T follicular helper cell (primary cell): ENCODE measurements at places on chromosomes 2 and 18.

GRCh38 chr2:204060841-204061240, 124.3 kb downstream of the ICOS start:
- DNase-seq, result no peak

DNA sequence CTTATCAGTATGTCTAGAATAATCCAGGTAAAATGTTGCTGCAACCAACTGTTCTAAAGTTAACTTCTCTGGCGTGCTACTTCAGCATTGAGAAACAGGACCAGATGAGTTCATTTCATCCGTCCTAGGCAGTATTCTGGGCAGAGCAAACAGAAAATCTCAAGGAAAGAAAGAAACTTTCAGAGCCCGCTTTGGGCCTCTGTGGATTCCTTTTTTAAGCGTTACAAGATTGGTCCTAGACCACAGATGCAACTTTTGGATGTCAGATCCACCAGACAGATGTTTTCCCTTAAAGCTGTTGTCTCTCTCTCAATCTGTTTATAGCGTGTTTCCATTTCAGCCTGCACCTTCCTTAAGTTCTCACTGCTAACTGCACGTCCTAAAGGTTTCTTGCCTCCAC, 75.0 kb downstream of the BCL2 start:
- DNase-seq, result no peak

GRCh38 chr2:105488285-105488684, 89.4 kb upstream of the FHL2 start:
- no peak for DNase-seq

DNA sequence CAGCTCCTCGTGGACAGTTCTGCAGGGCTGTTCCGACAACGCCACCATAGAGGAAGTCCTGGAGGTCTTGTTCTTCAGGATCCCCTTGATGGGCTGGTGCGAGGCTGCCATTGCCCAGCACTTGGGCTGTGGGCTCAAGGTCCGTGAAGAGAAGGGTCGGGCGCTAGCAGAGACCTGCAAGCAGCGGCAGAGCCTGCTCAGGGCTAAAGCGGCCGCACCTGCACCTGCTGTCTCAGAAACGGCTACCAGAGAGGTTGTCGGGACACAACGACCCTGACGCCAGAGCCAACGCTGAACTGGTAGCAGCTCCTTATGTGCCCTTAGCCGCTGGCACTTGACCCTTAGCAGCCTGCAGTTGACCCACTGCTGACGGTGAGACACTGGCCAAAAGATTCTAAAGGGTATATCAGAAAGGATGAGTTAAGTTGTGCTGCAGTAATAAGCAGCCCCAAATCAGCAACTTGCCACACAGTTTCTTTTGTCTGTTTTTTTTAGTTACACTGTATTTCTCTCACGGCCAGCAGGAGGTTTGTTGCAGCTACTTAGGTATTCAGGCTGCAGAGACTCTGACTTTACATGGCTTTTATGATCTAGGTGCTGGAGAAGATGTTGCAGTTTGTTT, 55.5 kb upstream of the ST6GAL2 start:
- DNase-seq, result no peak

DNA sequence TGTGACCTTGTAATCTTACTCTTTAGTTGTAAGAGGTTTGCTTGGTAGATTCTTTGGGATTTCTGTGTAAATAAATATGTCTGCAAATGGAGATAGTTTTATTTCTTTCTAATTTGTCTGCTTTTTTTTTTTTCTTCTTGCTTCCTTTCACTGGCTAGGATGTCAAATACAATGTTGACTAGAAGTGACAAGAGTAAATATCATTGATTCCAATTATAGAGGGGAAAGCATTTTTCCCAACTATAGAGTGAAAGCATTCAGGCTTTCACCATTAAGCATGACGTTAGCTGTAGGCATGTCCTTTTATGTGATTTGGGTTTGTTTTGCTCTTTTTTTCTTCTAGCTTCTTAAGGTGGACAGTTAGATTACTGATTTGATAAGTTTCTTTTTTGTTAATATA, 191.5 kb downstream of the MCFD2 start:
- DNase-seq, result no peak

- DNase-seq, result no peak
Measured at GRCh38 chr2:226611196-226611943, 188.2 kb downstream of the IRS1 start.

GRCh38 chr18:61703508-61703907, 189.3 kb downstream of the RNF152 start:
- no peak for DNase-seq

GRCh38 chr2:177682006-177682405, 289.4 kb downstream of the AGPS start:
- DNase-seq, result no peak

DNA sequence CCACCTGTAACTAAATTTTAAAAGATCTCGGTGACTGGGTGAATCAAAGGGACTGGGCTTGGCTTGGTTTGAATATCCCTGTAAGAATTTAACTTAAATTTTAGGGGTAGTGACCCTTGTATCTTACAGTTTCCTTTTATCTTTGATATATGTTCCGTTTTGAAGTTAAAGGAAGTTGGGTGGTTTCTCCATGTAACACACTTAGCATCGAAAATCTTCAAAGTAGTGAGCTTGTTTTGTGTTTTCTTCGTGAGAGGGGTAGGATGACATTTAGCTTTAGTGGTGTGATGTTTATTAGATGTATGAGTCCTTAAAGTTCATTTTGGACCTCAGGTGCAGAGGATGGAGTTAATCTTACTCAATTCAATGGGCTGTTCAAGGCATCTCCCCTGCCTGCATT, 1.6 kb downstream of the WDR7 start:
- no peak for DNase-seq

- no peak for DNase-seq
Measured at GRCh38 chr18:49609256-49610021, 47.6 kb downstream of the LIPG start.

DNA sequence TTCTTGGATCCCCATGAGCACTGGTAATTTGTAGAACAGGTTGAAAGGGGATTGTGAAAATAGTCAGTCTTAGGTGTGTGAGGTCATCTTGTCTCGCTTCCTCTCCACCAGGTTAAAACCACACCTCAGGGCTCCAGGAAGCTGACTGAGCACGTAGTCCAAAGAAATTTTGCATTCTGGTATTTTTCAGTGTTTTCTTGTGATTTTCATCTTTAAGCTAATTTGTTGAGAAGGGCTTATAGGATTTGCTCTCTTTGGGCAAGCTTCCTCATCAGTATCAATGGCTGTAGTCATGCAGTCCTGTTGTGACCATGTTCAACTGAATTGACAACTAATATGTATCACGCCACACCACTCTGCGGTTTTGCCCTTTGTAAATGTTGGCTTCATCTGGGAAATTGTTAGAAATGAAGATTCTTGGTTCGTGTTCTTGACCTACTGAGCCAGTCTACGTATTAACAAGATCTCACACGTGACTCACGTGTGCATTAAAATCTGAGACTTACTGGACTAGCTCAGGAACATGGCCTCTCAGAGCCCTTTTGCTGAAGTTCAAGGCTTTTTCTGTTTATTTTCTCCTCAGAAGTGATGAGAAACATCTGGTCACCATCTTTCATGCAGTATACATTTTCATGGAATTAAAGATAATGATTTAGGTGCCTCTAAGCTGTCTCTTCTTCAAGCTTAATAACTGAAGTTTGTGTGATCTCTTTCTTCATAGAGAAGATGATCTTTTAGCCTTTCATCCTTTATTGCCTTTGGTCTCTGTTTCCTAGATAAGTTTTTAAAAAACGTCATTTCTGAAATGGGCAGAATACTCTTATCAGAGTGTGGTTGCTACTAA, 32.8 kb downstream of the FMNL2 start:
- no peak for DNase-seq

GRCh38 chr2:120079647-120080046, 66.8 kb downstream of the EPB41L5 start:
- no peak for DNase-seq

DNA sequence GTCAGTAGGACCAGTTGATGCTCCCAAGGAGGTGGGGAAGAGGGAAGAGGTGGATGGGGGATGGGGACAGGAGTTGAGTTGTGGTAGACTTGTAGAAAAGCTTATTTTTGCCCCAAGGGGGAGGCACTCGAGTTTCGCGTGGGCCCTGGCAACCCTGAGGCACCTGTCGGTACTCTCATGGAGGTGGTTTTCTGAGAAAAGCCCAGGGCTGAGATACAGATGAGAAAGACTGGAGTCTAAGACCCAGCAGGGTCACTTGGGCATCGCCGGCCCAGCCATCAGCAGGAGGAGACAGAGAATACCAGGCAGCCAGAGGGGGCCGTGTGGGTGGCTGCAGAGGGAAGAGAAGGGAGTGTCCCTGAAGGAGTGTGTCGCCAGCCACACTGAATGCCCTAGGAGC, 57.7 kb upstream of the HPCAL1 start:
- DNase-seq, result no peak

DNA sequence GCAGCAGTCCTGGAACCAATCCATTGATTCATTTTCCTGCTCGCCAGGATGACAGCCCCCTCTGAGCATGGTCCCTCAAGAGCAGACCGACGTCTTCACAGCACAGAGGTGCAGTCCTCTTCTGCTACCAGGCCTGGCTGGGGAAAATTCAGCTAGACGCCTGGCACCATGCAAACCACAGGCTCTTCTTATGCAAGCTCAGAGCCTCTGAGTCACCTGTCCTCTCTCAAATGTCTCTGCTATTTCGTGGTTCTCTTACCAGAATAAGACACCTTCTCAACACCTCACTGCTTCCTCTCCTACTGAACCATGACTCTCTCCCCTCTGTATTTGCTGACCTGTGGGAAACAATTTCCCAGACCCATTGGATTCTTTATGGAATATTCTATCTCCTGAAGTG, 79.8 kb upstream of the CYRIA start:
- no peak for DNase-seq

DNA sequence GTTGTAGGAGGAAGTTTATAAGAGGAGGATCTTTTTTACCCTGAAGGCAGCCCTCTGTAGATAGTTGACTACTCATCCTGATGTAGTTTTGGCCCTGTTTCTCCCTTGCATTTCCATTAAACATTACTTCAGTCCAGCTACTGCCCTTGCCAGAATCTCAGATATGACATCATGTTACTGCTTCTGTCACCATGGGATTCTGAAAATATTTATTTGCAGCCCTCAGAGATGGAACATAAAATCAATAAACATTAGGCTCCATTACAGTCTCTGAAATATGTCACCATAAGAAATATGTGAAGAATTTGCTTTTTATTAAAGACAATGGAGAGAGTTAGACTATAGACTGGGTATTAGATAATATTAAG, 68.7 kb upstream of the STK39 start:
- no peak for DNase-seq

DNA sequence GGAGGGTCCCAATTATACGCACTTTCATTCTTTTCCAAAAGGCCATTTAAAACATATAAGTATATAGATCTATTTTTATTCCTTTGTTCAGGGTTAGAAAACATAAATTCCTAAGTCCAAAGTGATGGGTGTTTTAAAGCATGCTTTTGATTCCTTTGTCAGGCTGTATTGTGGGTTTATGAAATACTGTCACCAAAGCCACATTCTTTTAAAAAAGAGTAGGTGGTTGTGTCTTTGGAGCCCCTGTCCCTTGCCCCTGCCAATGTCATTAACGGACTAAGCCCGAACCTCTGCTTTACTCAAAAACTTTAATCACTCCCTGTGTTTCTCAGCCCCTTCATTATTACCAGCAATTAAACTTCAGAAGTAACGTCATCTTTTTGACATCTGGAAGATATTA, 104.9 kb upstream of the APCDD1 start:
- no peak for DNase-seq

- no peak for DNase-seq
Measured at GRCh38 chr2:151374436-151374835, 17.0 kb downstream of the TNFAIP6 start.

- no peak for DNase-seq
Measured at GRCh38 chr2:120887320-120887697, 151.6 kb downstream of the GLI2 start.

DNA sequence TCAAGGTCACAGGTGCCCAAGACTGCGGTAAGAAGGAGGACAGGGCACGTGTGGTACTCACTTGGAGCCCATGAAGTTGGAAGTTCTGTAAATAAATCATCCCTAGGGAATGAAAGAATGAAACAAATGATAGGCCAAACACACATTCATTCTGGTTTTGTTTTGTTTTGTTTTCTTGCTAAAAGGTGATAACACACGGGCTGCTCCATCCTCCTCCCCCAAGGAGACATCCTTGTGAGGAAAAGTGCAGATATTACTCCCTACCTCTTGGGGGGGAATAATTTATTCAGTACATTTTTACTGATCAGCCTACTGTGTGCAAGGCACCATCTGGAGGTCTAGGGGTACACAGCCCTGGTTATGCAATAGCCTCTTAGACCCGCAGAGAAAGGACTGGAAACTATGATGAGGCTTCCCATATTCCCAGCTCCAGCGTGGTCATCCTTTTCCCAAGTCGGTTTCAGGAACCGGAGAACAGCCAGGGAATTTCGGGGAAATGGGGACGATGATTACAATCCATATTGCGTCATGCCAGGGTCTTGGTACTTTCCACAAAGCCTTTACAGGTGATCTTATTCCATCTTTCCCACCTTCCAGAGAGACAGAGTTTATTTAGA, 6.3 kb downstream of the RAX start:
- no peak for DNase-seq
